Ascending aorta (tissue), 2 donors: ENCODE measurements at places on chromosomes 5 and 9. TPM values are rescaled to one million over a fixed set of nuclear protein-coding genes. Genes with fewer than 3 reads are reported as not detected.

Gene PTPN3
- total RNA-seq: 4.3 TPM

- no peak for DNase-seq
Measured at GRCh38 chr9:82606492-82607382, 456.2 kb downstream of the RASEF start.

Gene TAF11L10
- total RNA-seq: not detected

Gene SYK
- total RNA-seq: 3.2 TPM

- DNase-seq: no peak
Measured at GRCh38 chr5:129135633-129136032, 41.1 kb downstream of the ISOC1 start.

DNA sequence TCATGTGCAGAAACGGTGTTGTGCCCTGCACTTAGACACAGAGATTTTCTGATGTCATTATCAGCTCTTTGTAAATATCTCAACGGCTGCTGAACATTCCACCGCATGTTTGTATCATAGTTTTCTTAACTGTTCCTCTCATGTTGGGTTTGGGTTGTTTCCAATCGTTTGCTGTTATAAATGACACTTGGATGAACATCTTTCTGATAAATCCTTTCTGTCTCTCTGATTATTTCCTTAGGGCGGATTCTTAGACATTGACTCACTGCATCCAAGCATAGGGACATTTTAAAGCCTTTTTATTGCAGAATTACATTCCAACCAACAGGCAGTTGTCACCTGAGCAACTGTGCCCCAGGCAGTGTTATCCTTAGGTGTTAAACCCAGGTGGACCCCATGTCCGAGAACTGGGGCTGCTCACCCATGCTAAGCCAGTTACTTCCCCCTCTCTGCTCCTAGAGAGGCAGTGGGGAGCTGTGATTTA, 28.5 kb downstream of the COL5A1 start:
- no peak for DNase-seq

- no peak for DNase-seq
Measured at GRCh38 chr5:61267116-61267515, 64.9 kb upstream of the ZSWIM6 start.

DNA sequence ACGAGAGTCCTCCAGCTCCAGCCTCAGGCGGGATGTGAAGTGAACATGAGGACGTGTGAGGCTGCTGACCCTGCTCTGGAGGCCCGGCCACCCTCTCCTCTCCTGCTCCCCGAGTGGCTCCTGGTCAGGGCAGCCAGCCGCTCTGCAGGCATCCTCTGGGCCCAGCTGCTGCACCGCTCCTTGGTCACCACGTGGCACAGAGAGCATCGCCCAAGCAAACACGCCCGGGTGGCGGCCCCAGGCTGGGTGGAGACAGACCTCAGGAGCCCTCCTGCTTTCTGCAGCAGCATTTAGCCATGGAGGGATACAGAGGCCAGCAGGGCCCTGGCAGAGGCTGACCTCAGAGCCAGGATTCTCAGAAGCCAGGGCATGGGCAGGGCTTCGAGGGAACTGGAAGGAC, 69.7 kb upstream of the SARDH start:
- DNase-seq: no peak

Gene C1QTNF3
- 1.3 TPM for total RNA-seq

DNA sequence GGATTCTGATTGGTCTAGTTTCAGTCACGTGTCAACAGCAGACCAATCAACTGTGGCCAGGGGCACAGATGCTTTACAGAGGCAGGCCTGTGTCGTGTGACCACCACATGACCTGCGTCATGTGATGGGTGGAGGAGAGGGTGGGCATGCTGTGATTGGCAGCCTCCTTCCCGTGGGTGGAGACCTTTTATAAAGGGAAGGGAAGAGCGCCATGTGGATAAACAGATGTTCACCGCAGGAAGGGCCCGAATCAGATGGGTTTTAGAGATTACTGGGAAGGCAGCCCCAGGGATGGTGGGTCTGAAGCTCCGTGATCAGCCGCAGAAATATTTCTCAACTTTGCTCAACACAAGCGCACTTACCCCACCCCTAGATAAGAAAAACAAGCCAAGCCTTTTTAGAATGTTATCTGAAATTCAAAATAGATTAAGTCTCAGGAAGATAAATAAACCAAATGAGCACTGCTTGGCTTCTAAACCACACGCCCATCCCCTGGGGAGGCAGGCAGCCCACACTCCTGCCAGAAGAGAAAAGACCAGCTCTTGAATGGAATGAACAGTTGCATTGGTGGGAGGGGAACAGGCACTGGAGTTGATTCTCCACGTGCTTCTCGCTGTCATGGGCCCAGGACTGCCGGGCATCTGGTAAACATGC, 43.6 kb downstream of the ROPN1L start:
- DNase-seq: no peak

DNA sequence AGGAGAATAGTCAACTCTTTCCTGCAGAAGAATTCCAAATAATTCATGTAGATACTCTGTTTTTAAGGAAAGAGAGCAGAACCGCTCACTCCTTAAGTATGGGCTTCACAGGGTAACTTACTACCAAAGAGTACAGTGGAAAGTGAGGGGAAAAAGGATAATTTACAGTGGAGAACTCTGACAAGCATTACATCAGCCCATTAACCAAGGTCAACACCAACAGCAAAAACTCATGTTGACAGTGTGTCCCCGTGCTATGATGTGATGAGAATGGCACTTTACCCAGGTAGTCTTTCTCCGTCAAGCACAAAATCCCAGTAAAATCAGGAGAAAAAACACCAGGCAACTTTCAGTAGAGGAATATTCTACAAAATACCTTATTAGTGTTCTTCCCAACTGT, 104.3 kb downstream of the ADCY2 start:
- DNase-seq: no peak

DNA sequence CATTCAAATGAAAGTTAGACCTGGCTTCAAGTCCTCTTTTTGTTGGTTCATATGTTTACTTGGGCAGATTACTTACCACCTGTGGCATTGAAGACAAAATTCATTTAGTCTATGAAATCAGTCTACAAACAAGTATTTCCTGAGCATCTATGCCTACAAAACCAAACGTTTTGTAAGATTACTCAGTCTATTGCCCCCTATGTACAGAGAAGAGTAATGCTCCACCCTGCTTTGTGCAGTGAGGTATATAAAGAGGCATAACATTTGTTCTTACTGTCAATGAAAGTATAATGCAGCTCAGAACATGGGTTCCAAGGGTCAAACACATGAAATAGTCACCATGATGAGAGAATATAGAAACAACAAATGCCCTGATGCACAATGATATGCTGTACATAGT, 580.7 kb downstream of the KIF4B start:
- DNase-seq: no peak

DNA sequence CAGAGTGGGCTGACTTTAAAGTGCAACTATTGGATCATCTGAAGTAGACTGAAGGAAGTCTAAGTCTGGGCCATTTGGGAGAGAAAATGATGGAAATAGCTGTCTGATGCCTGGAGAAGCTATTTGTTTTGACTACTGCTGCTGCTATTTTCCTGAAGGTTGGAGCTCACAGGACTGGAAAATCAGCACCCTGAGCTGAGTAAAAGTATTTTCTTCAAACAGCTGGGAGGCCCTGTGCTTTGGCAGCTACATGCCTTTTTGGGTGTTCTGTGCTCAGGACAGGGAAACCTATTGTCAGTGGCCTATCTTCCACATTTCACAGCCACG, 302.6 kb downstream of the ENC1 start:
- no peak for DNase-seq

DNA sequence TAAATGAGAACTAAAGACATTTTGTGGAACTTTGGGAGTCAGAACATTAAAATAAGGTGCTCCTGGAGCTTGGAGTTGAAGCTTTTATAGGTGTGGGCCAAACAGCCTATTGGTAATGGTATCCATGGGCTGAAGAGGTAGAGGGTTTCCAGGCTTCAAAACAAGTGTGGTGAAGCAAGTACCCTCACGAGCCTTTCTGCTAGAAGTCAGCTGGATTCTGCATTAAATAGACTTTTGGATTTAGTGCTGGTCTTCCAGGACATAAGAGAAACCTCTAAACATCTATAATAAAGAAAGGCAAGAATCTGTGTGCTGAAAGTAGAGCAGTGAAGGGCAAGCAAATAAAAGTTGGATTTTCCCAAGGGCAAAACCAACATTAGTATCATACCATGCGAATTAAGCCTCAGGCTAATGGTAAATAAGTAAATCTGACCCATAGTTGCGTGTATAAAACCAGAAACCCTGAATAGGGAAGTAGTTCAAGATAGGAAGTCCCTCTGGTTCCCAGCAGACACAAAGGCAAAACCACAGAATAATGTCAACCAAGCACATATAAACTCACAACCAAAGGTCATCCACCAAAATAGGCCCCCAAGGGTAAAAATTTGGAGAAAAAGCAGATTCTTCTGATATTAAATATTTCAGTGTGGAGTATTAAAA, 306.3 kb downstream of the TLE4 start:
- no peak for DNase-seq

- no peak for DNase-seq
Measured at GRCh38 chr5:115857626-115858349, 16.1 kb downstream of the AP3S1 start.

Gene ANKRD31
- total RNA-seq: not detected

Gene CNTNAP3B
- 47.1 TPM for total RNA-seq

Gene PCDHGB2
- 12.2 TPM for total RNA-seq

GRCh38 chr9:127682351-127683136, 24.2 kb upstream of the CFAP157 start:
- no peak for DNase-seq

GRCh38 chr5:94613583-94613982, 4.8 kb downstream of the KIAA0825 start:
- DNase-seq: no peak

Gene SLC34A1
- total RNA-seq: not detected

- no peak for DNase-seq
Measured at GRCh38 chr9:69279084-69279731, 45.8 kb upstream of the ENTREP1 start.

Gene BTNL8
- not detected for total RNA-seq

DNA sequence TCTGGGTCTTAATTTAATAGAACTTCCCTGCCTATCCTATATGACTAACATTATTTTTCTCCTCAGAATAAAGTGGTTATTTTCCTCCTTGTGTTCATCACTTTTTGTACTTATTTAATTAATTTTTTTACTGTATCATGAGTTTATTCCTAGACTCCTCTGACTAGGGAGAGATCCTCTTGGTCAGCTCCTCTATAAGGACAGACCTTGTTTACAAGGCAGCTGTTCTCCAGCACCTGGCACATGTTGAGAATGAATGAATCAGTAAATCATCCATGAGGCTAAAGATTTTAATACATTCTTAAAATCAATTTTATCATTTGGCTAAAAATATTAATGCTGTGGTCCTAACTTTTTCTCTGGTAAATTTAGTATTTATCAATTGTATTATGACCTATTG, 139.8 kb downstream of the NUDT12 start:
- no peak for DNase-seq

Gene GRXCR2
- total RNA-seq: not detected

DNA sequence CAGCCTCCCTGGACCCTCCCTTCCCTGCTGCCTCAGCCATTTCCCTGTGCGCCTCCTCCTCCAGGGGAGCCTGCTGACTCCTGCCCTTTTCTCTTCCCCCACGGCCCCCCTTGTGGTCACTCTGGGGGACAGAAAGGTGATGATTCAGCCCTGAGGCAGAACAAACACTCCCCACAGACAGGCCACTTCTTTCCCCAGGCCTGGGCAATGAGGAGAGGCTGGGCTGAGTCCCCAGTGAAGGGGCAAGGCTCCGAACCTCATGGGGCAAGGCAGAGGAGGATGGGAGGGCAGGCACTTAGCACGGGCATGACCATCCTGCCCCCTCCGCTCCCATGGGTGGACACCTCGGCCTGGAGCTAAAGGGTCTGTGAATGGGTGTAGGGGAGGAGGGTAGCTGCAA, 21.0 kb downstream of the CSF1R start:
- DNase-seq: peak; percentile 27

Gene HRH2
- total RNA-seq: 7.5 TPM

DNA sequence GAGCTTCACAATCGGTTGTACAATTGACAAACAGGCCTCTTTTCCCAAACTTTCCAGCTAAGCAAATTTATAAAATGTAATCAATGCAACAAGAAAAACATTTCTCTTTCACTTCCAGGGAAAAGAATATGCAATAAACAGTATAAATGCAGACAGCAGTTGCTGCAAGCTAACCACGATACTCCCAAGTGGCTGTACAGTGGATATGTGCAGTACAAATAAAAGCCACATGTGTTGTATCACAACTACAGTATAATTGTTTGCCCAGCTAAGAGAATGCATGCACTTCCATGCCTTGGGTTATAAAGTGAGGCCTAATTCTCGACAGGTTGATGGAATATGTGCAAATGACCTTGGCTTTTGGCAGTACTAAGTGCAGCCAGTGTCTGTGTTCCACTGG, 16.7 kb upstream of the PDCL start:
- DNase-seq: no peak

GRCh38 chr9:36051317-36051716, 14.6 kb downstream of the RECK start:
- DNase-seq: no peak

GRCh38 chr9:112535301-112535700, 48.7 kb downstream of the KIAA1958 start:
- DNase-seq: no peak

DNA sequence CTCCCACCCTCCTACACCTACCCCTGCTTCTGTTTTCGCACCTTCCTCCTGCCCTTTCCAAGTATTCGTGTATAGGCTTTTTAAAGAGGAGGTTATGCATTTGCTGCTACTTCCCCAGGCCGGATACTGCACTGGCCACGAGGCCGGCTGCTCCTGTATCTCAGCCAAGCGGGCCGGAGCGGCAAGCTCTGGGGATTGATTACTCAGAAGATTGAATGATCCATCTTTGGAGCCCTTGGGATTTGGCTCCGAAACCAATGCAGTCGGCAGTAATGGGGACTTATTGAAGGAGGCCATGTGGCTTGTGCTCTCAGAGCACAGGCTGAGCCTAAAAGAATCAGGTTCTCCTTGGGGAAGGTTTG, 405.3 kb downstream of the TLE4 start:
- DNase-seq: no peak

Gene POU5F2
- total RNA-seq: 1.5 TPM

DNA sequence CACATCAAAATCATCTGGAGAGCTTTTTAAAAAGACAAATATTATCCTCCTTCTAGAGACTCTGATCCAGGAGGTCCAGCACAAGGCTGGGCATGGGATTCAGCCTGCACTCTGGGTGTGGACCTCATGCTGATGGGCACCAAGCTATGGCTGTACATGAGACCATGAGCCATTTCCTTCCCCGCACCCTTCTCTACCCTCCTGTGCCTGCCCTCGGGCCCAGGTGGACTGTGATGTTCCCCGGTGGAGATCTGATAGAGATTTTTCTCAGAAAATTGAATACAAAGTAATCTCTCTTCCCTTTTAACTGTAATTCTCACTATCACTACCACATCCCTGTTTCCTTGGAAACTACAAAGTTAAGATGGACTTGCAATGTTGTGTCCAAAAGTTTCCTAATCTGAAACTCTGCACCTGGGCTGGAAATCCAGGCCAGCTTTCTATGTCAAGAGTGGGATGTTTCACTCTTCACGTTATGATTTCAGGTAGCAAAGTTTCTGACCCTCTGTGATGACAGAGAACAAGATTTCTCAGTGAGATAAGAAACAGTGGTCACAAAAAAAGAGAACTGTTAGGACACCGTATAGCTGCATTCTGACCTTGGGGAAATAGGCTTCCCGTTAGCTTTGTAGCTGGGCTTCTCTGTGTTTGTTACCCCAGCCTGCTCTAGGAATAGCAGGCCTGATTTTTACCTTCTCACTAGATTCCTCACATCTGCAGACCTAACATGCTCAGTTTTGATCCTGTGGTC, 11.5 kb downstream of the SFXN1 start:
- DNase-seq: no peak
